Epithelial cell of umbilical artery (primary cell): ENCODE measurements at places on chromosomes 12 and 14. TPM values are rescaled to one million over a fixed set of nuclear protein-coding genes. Genes with fewer than 3 reads are reported as not detected.

WBP11 gene
- total RNA-seq: 4.5 and 6.7 TPM in 2 replicates

BRI3BP gene
- total RNA-seq: 5.2 and 7.1 TPM in 2 replicates

AKAP3 gene
- total RNA-seq: 0.97 and 1.1 TPM in 2 replicates

CLEC2A gene
- not detected in 2 replicates for total RNA-seq

PLCZ1 gene
- total RNA-seq: under 0.01 TPM in 1 of 2 replicates, not detected in the other

TSPAN11 gene
- 0.65 TPM in 1 of 2 replicates, not detected in the other for total RNA-seq

EML5 gene
- total RNA-seq: under 0.01 and 0.15 TPM in 2 replicates

SCN8A gene
- 16.9 and 40.0 TPM in 2 replicates for total RNA-seq

NPFF gene
- total RNA-seq: not detected in 2 replicates

TEX22 gene
- total RNA-seq: 0.15 TPM in 1 of 2 replicates, not detected in the other

RPS6KA5 gene
- total RNA-seq: 3.6 and 10.6 TPM in 2 replicates

CD163L1 gene
- 5.8 and 13.8 TPM in 2 replicates for total RNA-seq

MMP19 gene
- total RNA-seq: 0.30 and 0.32 TPM in 2 replicates

NID2 gene
- 3.3 and 5.5 TPM in 2 replicates for total RNA-seq

TPH2 gene
- under 0.01 TPM in 1 of 2 replicates, not detected in the other for total RNA-seq
